ENCODE measurements at places on chromosomes 2 and 18. TPM values are rescaled to one million over a fixed set of nuclear protein-coding genes. Genes with fewer than 3 reads are reported as not detected.

DNA sequence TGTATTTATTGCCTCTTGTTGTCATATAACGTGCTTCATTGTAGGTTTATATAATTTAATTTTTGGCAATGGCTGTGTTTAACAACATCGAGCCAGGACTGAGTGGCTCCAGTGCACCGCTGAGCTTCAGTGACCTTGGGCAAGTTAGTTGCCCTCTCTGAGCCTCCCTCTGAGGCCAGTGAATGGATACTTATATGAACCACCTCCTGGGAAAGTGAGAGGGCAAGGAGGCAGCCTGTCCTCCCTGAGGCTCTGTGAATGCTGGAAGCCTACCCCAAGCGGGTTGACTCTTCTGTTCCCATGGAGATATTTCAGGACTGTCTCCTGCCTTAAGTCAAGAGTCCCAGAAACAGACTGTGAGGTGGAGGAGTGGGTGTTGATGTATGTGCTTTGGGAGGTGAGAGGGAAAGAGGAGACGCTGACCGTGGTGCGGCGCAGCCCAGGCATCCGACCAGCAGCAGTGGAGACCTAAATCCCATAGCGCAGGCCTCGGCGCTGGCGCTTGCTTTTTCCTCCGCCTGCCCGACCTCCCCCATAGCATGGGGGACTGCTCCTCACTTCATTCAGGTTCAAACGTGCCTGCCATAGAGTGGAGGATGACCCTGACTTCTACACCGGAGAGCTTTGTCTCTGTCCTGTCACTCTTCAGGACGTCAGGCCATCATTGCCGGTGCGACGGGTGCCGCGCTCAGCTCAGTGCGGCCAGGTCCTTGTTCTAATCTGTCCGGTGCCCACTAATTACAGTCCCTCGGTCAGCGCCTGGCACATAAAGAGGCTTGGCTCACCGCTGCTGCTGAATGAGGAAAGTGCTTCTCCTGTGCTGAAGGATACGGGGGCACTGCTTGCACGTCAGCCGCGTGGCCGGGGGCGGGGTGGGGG, 167.3 kb upstream of the HS6ST1 start:
- peak; percentile 0 for DNase-seq

DNA sequence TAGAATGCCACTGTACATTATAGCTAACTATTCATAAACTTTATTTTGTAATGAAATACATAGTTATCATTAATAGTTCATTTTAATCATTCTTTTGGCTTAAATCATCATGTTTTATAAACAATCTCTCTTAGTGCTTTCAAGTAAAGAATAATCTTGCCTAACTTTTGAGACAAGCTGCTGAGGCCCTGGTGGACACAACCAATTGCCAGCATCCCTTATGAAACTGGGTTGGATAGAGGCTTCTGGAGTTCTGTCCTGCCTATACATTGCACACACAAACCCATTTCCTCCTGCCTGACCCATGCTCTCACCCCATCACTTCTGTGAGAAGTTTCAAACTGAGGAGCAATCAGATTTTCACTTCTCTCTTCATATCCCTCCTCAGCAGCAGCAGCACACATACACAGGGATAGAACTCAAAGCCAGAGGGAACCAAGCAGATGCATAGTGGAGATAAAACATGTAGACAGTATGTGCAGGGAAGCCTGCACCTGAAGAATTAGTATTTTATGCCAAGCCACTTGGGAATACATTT, 450.0 kb upstream of the SLC14A2 start:
- DNase-seq: no peak

- no peak for DNase-seq
Measured at GRCh38 chr2:160292225-160292624, 92.2 kb upstream of the ITGB6 start.

DNA sequence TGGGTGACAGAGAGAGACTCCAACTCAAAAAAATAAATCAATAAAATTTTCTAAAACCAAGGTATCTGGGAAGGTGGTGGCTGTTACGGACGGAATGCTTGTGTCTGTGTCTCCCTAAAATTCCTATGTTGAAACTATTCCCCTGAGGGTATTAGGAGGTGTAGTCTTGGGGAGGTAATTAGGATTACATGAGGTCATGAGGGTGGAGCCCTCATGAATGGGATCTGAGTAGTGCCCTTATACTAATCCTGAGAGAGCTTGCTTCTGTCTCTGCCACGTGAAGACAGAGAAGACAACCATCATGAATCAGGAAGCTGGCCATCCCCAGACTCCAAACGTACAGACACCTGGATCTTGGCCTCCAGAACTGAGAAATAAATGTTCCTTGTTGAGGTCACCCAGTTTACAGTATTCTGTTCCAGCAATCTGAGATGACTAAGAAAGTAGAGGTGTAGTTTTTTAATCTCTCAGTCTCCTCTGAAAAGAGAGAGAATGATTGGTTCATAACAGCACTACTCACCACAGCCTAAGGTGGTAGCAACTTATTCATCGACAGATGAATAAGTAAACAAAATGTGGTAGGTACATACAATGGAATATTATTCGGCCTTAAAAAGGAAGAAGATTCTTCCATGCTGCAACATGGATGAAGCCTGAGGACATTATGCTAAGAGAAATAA, 38.4 kb downstream of the TGFBRAP1 start:
- no peak for DNase-seq

GRCh38 chr18:25346561-25346960, 5.4 kb downstream of the ZNF521 start:
- no peak for DNase-seq

DNA sequence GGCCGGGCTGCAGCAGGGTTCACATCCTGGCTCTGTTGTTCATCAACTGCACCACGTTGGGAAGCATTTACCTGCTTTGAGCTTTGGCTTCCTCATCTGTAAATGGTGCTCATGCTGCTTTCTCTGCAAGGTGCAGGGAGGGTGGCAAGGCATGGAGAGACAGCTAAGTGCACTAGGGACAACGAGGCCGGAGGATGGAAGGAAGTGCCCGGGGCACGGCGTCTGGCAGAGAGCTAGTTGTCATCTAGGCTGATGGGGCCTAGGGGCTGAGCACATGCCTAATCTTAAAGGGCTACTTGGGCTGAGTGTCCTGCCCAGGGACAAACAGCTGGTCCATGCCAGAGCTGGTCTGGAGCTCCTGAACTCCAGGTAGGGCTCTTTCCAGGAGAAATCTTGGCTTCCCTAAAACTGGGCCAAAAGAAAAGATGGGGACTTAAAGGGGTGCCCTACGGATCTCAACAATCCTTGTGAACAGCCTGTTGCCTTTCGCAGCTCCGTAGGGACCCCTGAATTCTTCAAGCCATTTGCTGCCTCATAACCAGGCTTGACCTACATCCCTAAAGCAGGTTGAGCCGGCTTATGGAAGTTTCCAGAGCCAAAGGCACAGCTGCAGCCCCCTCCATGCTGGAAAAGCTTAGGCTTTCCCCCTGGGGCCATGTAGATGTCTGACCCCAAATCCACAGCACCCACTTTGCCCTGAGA, 130.8 kb downstream of the SMAD7 start:
- DNase-seq: no peak

The ALPP gene
- not detected for total RNA-seq

The PXDN gene
- total RNA-seq: 118 TPM

The DSC2 gene
- total RNA-seq: 11.9 TPM
